ENCODE measurements at places on chromosomes 16 and 17. TPM values are rescaled to one million over a fixed set of nuclear protein-coding genes. Genes with fewer than 3 reads are reported as not detected.

DNA sequence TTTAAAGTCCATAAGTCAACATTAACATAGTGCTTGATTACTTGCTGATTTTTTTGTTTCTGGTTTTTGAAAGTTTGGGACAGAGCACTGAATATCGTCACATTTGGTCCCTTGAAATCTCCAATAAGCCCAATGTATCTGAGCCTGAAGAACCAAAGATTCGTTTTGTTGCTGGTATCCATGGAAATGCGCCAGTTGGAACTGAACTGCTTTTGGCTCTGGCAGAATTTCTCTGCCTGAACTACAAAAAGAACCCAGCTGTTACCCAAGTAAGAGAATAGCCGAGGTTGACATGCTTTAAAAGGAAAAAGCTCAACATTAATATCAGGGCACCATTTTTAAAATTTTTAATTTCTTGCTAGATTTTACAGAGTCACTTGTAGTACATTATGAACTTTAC, 27.7 kb upstream of the GOSR1 start:
- H3K4me1 ChIP-seq = no peaks in the 10 kb centered on the region
- H3K36me3 ChIP-seq = peaks cover 38% of the 10 kb centered on the region
- DNase-seq = no peak
- no peak overlapping the region for H3K27ac ChIP-seq

DNA sequence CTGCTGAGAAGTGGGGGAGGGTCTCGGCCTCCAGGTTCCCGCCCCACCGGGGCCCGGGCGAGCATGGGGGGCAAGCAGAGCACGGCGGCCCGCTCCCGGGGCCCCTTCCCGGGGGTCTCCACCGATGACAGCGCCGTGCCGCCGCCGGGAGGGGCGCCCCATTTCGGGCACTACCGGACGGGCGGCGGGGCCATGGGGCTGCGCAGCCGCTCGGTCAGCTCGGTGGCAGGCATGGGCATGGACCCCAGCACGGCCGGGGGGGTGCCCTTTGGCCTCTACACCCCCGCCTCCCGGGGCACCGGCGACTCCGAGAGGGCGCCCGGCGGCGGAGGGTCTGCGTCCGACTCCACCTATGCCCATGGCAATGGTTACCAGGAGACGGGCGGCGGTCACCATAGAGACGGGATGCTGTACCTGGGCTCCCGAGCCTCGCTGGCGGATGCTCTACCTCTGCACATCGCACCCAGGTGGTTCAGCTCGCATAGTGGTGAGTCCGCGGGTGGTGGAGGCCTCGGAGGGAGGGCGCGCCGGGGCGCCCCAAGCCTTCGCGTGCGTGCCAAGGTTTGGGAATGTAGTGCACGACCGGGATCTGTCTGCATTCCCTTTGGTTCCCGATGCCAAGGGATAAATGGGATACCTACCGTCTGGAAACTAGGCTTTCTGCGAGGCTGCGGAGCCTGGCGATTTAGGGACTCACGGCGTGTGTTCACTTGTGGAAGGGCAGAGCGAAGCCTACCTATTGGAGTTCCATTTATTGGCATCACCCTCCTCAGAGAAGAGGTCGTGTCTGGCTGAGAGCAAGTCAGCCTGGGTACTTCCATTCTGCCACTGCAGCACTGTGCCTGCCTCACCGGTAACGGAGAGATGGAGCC, 1.0 kb downstream of the ZNRF1 start:
- H3K4me3 ChIP-seq = peak overlapping the region; percentile 74
- H3K27me3 ChIP-seq = peaks cover 20% of the 10 kb centered on the region
- H3K4me1 ChIP-seq = peaks cover 23% of the 10 kb centered on the region
- peaks cover 6% of the 10 kb centered on the region for H3K36me3 ChIP-seq

Gene TMEM238L
- not detected for total RNA-seq

DNA sequence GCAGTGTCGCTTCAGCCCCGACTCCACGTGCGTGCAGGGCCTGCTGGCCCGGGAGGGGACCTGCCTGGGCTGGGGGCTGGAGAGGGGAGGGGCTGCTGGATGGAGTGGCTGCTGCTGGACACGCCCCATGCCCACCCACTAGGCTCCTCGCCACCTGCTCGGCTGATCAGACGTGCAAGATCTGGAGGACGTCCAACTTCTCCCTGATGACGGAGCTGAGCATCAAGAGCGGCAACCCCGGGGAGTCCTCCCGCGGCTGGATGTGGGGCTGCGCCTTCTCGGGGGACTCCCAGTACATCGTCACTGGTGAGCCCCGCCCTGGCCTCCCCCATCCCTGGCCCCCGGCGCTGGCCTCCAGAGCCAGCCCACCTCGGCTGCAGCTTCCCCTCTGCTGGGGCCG, 2.4 kb downstream of the BRICD5 start:
- H3K27ac ChIP-seq = no peak overlapping the region
- H3K36me3 ChIP-seq = peaks cover 31% of the 10 kb centered on the region
- no peak for DNase-seq
- H3K4me1 ChIP-seq = peaks cover 41% of the 10 kb centered on the region

DNA sequence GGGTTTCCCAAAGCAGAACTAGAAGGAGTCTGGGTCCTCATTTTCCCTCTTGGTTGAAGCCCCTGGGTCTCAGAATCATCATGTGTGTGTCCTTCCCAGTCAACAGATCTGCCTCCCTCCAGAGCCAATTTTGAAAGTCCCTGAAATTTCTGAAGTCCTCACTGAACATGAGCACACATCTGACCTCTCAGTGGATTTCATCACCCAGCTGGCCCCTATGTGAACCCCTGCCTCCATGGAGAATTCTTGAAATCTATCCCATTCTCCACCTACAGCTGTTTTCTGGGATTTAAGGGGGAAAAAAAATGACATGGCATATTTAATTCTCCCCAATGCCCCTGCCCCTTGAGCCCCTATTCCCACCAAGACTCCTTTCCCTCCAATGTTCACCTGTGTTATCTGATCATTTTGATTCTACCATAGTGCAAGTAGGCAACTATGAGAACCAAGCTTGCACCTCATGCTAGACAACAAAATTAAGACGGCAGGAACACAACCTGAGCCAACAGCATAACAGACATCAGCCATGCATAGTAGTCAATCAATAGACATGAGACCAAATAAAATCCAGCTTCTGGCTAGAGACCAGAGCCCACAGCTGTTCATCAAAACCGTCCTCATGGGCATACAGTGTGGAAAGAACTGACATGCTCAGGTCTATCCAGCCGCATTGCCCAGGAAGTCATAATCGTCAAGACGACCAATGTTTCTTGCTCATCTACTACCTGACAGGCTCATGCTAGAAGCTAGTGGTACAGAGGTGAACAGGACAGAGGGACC, 14.9 kb downstream of the SOX9 start:
- H3K4me3 ChIP-seq = no peak overlapping the region
- H3K27me3 ChIP-seq = no peaks in the 10 kb centered on the region
- H3K4me1 ChIP-seq = no peaks in the 10 kb centered on the region
- H3K27ac ChIP-seq = no peak overlapping the region
- no peak for DNase-seq

DNA sequence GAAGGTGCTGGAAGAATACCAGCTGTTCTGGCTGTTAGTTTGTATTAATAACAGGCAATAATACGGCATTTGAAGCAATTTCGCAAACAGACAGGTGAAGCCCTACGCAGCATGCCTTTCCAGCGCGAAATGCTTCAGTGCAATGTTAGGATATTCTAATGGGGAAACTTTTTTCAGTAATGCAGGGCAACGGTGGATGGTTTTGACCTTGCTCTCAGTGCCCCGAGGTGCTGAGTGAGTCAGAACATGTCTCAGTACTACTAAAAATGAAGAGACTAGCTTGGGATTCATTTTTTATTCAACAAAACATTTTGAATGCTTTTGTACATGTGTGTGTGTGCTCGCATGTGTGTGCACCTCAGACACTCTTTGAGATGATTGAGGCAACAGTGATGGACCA, 172.2 kb downstream of the RBFOX1 start:
- H3K27me3 ChIP-seq = no peaks in the 10 kb centered on the region
- H3K4me1 ChIP-seq = no peaks in the 10 kb centered on the region
- H3K27ac ChIP-seq = no peak overlapping the region
- no peaks in the 10 kb centered on the region for H3K36me3 ChIP-seq
- DNase-seq = no peak
- H3K4me3 ChIP-seq = no peak overlapping the region

Gene KPNA2
- 288 TPM for total RNA-seq

Gene FZD2
- 0.29 TPM for total RNA-seq

- no peak for DNase-seq
- no peak overlapping the region for H3K4me3 ChIP-seq
- H3K27ac ChIP-seq = no peak overlapping the region
- peaks cover 28% of the 10 kb centered on the region for H3K4me1 ChIP-seq
- no peaks in the 10 kb centered on the region for H3K27me3 ChIP-seq
- H3K36me3 ChIP-seq = peaks cover 39% of the 10 kb centered on the region
Measured at GRCh38 chr17:45425984-45426413, 6.7 kb downstream of the ARHGAP27 start.

DNA sequence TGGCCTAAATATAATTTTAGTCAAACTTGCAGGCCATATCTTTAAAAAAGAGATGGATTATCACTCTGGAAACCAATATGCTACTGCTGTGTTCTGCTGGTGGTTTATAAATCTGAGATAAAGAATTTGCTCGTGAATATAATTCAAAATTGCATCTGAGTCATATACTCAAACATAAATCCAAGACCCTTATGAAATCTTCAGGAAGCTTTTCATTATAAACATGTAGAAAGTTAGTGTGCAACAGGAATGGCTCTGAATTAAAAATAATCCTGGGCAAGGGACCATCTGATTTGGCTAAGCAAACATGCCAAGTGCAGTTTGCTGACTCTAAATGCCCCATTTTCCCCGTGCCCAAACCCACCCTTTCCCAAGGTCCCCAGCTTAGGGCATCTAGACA, 57.3 kb downstream of the TEX2 start:
- DNase-seq = no peak
- no peaks in the 10 kb centered on the region for H3K36me3 ChIP-seq
- no peak overlapping the region for H3K27ac ChIP-seq

GRCh38 chr17:55383771-55384642, 37.6 kb downstream of the MMD start:
- H3K27me3 ChIP-seq = peaks cover 14% of the 10 kb centered on the region
- DNase-seq = no peak
- H3K4me1 ChIP-seq = no peaks in the 10 kb centered on the region

GRCh38 chr16:89129378-89129777, 35.7 kb downstream of the ACSF3 start:
- no peak for DNase-seq
- no peak overlapping the region for H3K4me3 ChIP-seq
- H3K27ac ChIP-seq = no peak overlapping the region
- H3K36me3 ChIP-seq = peaks cover 47% of the 10 kb centered on the region

DNA sequence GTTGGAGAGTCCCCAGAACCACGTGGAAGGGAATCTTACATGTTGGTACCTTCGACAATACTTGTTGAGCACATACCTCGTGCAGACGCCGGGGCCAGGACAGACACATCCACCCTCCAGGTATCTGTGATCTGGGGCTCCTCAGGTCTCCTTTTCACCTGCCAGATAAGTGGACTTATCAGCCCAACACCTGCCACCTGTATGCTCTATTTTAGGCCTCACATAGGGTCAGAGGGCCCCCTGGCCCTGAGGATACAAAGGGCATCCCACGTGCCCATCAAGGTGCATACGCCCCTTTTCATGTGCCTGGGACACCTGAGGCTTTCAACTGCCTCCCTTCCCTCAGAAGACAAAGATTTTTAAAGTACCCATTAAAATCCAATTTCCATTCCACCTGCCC, 212.7 kb downstream of the MRTFB start:
- no peaks in the 10 kb centered on the region for H3K36me3 ChIP-seq
- H3K4me3 ChIP-seq = no peak overlapping the region
- H3K27me3 ChIP-seq = peaks cover 1% of the 10 kb centered on the region
- H3K27ac ChIP-seq = no peak overlapping the region
- peaks cover 16% of the 10 kb centered on the region for H3K4me1 ChIP-seq

GRCh38 chr16:81649561-81650184, 129.4 kb upstream of the PLCG2 start:
- peaks cover 11% of the 10 kb centered on the region for H3K4me1 ChIP-seq
- H3K27ac ChIP-seq = no peak overlapping the region
- DNase-seq = no peak

DNA sequence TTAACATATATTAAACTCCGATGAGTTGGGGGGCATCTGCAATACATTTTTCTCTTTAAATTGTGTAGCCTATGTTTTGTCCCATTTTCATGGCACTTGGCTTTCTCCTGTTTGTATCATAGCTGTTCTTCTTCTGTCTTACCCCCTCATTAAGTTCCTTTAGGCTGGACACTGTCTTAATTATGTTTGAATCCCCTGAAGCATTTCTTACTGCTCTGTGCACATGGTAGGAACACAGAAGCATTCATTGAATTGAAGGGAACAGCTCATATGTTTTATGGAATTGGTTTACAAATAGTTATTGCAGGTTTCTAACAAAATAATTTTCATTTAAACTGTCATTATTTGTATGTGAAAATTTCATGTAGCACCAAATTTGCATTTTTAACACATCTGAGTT, 176.8 kb downstream of the TANC2 start:
- H3K27me3 ChIP-seq = no peaks in the 10 kb centered on the region
- H3K27ac ChIP-seq = no peak overlapping the region
- H3K36me3 ChIP-seq = no peaks in the 10 kb centered on the region
- H3K4me3 ChIP-seq = no peak overlapping the region

Gene SLC46A1
- 2.7 TPM for total RNA-seq

Gene SLC13A2
- not detected for total RNA-seq

- no peaks in the 10 kb centered on the region for H3K36me3 ChIP-seq
- peak overlapping the region; percentile 59 for H3K4me3 ChIP-seq
- H3K4me1 ChIP-seq = peaks cover 20% of the 10 kb centered on the region
- peaks cover 53% of the 10 kb centered on the region for H3K27me3 ChIP-seq
- DNase-seq = peak; percentile 82
- H3K27ac ChIP-seq = peak overlapping the region; percentile 68
Measured at GRCh38 chr17:62724398-62725146, 83.5 kb downstream of the MARCHF10 start.

- no peak overlapping the region for H3K4me3 ChIP-seq
- H3K27me3 ChIP-seq = no peaks in the 10 kb centered on the region
- peak; percentile 74 for DNase-seq
- H3K4me1 ChIP-seq = peaks cover 32% of the 10 kb centered on the region
- H3K27ac ChIP-seq = no peak overlapping the region
Measured at GRCh38 chr16:88743693-88744576, 37.6 kb downstream of the CTU2 start.

Gene HID1
- total RNA-seq = 0.55 TPM

GRCh38 chr16:2143878-2144485, 4.4 kb upstream of the RAB26 start:
- DNase-seq = no peak
- H3K27ac ChIP-seq = no peak overlapping the region
- no peaks in the 10 kb centered on the region for H3K36me3 ChIP-seq
- no peak overlapping the region for H3K4me3 ChIP-seq
- no peaks in the 10 kb centered on the region for H3K27me3 ChIP-seq

DNA sequence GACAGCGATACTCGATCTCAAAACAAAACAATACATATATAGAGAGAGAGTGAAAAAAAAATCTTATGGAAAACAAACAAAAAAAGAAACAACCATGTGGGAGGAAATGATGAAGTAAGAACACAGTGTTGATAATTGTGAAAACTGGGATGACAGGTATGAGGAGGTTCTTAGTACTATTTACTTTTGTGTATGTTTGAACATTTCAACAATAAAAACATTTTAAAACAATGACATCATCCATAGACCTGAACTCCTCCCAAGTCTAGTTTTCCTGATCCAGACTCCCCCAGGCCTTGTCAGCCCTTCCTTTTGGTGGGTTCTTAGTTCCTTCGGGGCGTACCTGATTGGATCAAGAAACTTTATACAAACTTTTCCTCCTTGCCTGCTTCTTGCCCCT, 51.7 kb downstream of the CCDC42 start:
- no peaks in the 10 kb centered on the region for H3K36me3 ChIP-seq
- H3K27ac ChIP-seq = no peak overlapping the region
- no peaks in the 10 kb centered on the region for H3K4me1 ChIP-seq
- H3K4me3 ChIP-seq = no peak overlapping the region
- H3K27me3 ChIP-seq = peaks cover 2% of the 10 kb centered on the region
- DNase-seq = no peak
